Natural killer cell (primary cell): ENCODE measurements at places on chromosomes 11 and 22. TPM values are rescaled to one million over a fixed set of nuclear protein-coding genes. Genes with fewer than 3 reads are reported as not detected.
A peak's percentile ranks its signal among the peaks of the same experiment; 100 is the strongest.

Gene MAPK8IP2
- 0.14 TPM for total RNA-seq

Gene SDHAF2
- 40.8 TPM for total RNA-seq

Gene CCDC157
- total RNA-seq: 7.7 TPM

Gene TTC38
- 251 TPM for total RNA-seq

Gene ARHGEF17
- total RNA-seq: 0.02 TPM

Gene DYNC2H1
- total RNA-seq: 4.1 TPM

Gene MMP3
- not detected for total RNA-seq

Gene FJX1
- not detected for total RNA-seq

Gene ADM2
- total RNA-seq: 1.5 TPM

Gene KAT5
- 146 TPM for total RNA-seq

Gene OR52B6
- not detected for total RNA-seq

- H3K27me3 ChIP-seq: no peaks in the 10 kb centered on the region
- H3K36me3 ChIP-seq: peaks cover 16% of the 10 kb centered on the region
- peak overlapping the region; percentile 83 for H3K27ac ChIP-seq
- no peak overlapping the region for H3K4me3 ChIP-seq
- H3K4me1 ChIP-seq: peaks cover 84% of the 10 kb centered on the region
Measured at GRCh38 chr11:114068327-114068726, 8.8 kb downstream of the ZBTB16 start.

DNA sequence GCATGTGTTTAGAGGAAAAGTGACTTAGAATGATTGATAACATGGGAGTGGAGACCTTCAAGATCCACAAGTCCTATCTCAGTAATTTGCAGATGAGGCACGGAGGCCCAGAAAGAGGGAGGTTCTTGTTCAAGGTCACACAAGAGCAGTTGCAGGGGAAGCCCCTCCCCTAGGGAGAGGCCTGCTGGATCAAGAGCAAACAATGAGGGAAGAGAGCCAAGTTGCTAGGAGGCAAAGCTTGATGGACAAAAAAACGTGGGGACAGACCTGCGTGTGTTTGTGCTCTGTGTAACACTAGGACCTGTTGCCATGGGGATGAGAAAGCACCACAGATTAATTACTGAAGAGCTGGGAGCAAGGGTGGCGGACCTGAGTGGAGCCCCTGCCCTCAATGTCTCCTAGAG is 6.4 kb upstream of the MFRP start:
- H3K27me3 ChIP-seq: peaks cover 10% of the 10 kb centered on the region
- DNase-seq: no peak
- no peaks in the 10 kb centered on the region for H3K36me3 ChIP-seq

GRCh38 chr11:76038608-76039007 is 167.7 kb downstream of the WNT11 start:
- no peak overlapping the region for H3K4me3 ChIP-seq
- no peaks in the 10 kb centered on the region for H3K27me3 ChIP-seq
- H3K4me1 ChIP-seq: no peaks in the 10 kb centered on the region

- DNase-seq: no peak
- H3K4me1 ChIP-seq: no peaks in the 10 kb centered on the region
- no peak overlapping the region for H3K4me3 ChIP-seq
- H3K27ac ChIP-seq: no peak overlapping the region
- H3K36me3 ChIP-seq: no peaks in the 10 kb centered on the region
Measured at GRCh38 chr11:119627286-119627685, 101.7 kb downstream of the NECTIN1 start.

DNA sequence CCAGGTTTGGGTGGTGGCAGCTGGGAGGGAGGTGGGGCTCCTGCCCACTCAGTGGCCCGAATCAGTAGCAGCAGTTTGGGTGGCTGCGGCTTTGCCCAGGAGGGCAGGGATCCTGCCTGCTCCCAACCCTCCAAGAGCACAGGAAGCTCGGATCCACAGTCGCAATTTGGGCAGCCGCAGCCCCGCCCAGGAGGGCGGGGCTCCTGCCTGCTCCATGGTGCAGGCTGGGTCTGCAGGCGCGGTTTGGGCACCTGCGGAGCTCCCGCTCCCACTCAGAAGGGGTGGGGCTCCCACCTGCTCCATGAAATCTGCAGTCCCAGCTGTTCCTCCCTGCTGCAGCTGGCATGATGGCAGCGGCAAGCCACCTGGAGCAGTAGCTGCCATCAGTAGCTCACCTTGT is 38.1 kb upstream of the CALCB start:
- H3K27ac ChIP-seq: no peak overlapping the region
- no peak for DNase-seq
- no peak overlapping the region for H3K4me3 ChIP-seq
- no peaks in the 10 kb centered on the region for H3K4me1 ChIP-seq
- no peaks in the 10 kb centered on the region for H3K36me3 ChIP-seq

DNA sequence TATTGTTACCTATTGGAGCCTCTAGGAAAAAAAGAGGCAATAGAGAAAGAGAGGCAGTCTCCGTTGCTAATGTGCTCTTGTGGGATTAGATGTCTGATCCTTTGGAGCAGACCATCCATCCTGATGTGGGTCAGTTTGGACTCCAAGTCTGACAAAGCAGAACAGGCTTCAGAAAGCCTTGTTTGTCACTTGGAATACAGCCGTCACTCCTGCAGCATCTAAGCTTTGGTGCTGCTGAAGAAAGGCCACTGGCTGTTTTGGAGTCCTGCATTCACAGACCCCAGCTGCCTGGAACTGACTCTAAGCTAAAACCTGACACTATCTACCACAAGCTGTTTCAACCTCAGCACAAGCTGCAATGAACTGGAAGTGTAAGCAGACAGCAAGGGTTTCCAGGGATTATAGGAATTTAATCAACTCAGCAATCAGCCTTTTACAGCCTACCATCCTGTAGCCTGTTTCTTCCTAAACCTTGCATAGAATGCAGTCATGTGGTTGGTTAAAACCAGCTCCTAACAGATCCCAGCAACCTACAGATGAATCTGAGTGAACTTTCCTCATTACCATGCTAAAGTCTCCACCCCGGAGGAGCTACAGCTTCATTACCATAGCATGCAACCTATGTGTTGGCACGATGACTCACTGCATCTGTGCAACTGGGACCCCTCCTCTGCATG is 3.7 kb upstream of the PLAAT4 start:
- H3K27me3 ChIP-seq: no peaks in the 10 kb centered on the region
- H3K4me3 ChIP-seq: no peak overlapping the region
- no peaks in the 10 kb centered on the region for H3K36me3 ChIP-seq
- H3K27ac ChIP-seq: peak overlapping the region; percentile 18

DNA sequence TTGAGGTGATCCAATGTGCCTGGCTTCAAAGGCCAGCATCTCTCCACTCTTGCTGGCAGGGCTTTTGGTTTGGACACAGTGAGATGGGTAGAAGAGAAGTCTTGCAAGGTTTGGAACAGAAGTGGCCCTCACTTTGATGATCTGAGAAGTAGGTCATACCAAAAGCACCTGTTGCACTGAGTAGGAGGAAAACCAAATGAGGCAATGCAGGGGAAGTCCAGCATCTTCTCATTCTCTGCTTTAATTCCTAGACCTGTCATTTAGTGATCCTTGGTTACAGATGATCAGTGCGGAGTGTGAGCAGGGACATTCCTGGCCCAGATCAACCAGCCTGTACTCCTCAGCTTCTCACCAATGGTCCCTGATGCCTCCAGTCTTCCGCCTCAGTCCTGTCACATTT is 990.5 kb downstream of the OPCML start:
- no peaks in the 10 kb centered on the region for H3K4me1 ChIP-seq
- H3K27ac ChIP-seq: no peak overlapping the region
- no peak overlapping the region for H3K4me3 ChIP-seq
- no peaks in the 10 kb centered on the region for H3K27me3 ChIP-seq
- no peaks in the 10 kb centered on the region for H3K36me3 ChIP-seq

DNA sequence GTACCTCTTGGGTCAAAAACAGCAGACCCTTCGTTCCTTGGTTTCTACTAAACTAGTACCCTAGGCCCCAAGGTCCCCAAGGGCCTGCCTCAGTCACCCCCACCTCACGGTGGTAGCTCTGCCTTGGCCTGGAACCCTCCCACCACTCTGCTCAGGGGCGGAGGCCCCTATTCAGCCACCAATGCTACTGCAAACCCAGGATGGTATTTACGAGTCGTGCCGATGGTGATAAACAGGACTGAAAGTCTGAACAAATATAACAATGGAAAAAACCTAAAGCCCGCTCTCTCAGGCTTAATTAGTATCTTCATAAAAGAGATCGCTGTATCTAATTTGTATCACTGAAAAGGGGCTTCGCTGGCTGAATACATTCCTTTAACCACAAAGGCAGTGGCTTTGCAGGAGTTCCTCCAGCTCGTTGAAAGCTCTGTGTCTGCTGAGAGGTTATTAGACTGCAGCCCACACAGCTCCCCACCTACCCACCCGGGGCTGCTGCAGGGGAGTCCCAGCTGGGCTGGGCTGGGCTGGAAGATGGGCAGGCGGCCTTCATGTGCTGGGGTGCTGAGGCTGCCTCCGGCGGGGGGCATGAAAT is 15.2 kb downstream of the SHISAL1 start:
- H3K4me1 ChIP-seq: no peaks in the 10 kb centered on the region
- no peak overlapping the region for H3K4me3 ChIP-seq
- no peak for DNase-seq
- H3K27me3 ChIP-seq: no peaks in the 10 kb centered on the region
- no peak overlapping the region for H3K27ac ChIP-seq
- no peaks in the 10 kb centered on the region for H3K36me3 ChIP-seq

DNA sequence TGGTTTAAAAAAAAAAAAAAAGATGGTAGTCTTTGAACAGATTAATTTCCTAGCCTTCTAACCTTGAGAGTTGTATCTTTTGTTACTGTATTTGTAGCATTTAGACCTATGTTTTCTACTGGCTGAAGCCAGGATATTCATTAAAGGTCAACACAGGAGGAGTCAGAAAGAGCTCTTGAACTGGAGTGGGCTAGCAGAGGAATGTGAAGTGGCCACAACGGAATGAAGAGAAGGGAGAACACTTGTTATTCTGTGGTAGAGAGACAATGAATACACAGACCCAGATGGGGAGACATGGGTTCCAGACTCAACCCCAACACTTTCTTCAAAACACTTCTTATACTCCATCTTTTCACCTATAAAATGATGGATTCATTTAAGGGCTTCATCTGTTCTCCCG is 88.1 kb downstream of the RELT start:
- no peak for DNase-seq
- H3K27me3 ChIP-seq: no peaks in the 10 kb centered on the region
- H3K4me3 ChIP-seq: no peak overlapping the region
- H3K27ac ChIP-seq: no peak overlapping the region

DNA sequence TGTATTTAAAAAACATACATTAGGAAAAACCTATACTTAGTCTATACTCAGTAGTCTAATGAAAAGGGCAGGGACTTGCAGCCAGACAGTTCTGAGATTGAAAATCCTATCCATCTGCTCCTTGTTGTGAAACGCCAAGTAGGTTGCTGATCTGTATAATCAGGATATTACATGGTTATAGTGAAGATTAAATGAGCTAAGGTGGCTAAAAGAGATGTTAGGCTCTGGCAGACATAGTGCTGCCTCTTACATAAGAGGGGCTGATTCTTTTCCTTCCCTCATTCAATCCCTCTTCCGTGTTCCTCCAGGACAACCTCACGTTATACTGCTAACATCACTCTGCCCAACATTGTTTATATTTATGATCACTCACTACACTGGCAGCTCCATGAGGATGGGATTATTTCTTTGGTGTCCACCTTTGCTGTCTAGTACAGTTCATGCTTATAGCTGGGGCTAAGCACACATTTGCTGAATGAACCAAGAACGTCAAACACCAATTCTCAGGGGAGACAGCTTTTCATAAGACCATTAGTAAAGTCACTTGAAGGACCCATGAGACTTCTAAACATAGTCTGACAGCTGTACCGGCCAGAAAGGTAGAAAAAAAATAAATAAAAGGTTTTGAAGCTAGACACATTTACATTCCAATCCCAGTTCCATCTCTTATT is 46.3 kb downstream of the GAB2 start:
- no peaks in the 10 kb centered on the region for H3K4me1 ChIP-seq
- no peak for DNase-seq
- H3K36me3 ChIP-seq: no peaks in the 10 kb centered on the region

DNA sequence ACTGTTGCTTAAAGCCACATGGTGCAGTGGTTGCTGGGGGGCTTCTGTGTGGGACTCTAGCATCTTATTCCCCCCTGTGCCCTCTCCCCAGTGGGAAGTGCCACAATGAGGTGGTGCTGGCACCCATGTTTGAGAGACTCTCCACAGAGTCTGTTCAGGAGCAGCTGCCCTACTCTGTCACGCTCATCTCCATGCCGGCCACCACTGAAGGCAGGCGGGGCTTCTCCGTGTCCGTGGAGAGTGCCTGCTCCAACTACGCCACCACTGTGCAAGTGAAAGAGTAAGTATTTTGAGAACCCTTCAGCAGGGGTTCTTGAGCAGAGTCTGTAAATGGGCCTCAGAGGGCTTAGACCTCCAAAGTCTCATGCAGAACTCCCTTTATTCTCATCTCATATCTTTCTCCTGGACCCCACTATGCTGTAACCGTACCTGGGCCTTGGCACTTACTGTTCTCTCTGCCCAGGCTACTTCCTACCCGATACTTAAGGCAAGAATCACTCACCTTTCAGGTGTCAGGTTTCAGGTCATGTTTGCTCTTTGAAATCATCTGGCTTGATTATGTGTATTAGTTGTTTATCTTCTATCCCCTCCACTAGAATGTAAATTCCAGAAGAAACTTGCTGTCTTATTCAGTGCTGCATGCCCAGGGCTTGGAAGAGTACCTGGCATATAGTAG is 32.4 kb downstream of the PIK3IP1 start:
- no peaks in the 10 kb centered on the region for H3K27me3 ChIP-seq
- H3K4me1 ChIP-seq: no peaks in the 10 kb centered on the region
- no peak for DNase-seq
- peaks cover 22% of the 10 kb centered on the region for H3K36me3 ChIP-seq
- H3K4me3 ChIP-seq: no peak overlapping the region

DNA sequence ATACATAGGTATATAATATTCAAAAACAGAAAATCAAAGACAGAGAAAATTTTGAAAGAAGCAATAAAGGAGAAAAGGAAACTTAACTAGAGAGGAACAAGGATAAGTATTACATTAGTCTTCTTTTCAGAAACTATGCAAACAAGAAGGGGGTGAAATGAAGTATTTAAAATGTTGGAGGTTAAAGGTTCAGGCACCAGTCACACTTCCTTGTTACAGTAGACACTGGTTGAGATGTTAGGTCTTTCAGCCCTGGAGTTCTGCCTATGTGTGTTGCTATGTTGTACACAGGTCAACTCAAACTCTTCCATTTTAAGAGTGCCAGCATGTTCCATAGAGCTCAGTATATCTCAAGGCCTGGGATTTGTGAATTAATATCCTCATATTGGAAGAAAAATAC is 6.0 kb upstream of the MS4A4A start:
- H3K4me3 ChIP-seq: no peak overlapping the region
- no peak for DNase-seq
- no peaks in the 10 kb centered on the region for H3K4me1 ChIP-seq
